Pericardium fibroblast (primary cell): ENCODE measurements at places on chromosomes 16 and 17. TPM values are rescaled to one million over a fixed set of nuclear protein-coding genes. Genes with fewer than 3 reads are reported as not detected.

Gene SMIM22
- not detected in 2 replicates for total RNA-seq

Gene PRDM7
- total RNA-seq: not detected in 2 replicates

Gene MEIOB
- 0.34 TPM in 1 of 2 replicates, not detected in the other for total RNA-seq

Gene CACNG1
- 0.51 TPM in 1 of 2 replicates, not detected in the other for total RNA-seq

Gene GINS2
- 0.85 and 1.6 TPM in 2 replicates for total RNA-seq

Gene C16orf96
- total RNA-seq: 0.09 TPM in 1 of 2 replicates, not detected in the other

Gene ANKS4B
- not detected in 2 replicates for total RNA-seq

Gene TNFRSF13B
- not detected in 2 replicates for total RNA-seq

Gene SLC12A3
- total RNA-seq: not detected in 2 replicates

Gene ABCC11
- under 0.01 TPM in 1 of 2 replicates, not detected in the other for total RNA-seq

Gene CHCT1
- total RNA-seq: not detected in 2 replicates

Gene KRT31
- not detected in 2 replicates for total RNA-seq

Gene RCVRN
- not detected in 2 replicates for total RNA-seq

Gene TK1
- 5.2 and 6.9 TPM in 2 replicates for total RNA-seq

Gene PIP4K2B
- total RNA-seq: 45.4 and 54.4 TPM in 2 replicates

Gene TLCD2
- 13.2 and 15.3 TPM in 2 replicates for total RNA-seq
